ENCODE measurements at places on chromosomes 5 and 9.

- no peak for DNase-seq
Measured at GRCh38 chr9:123753016-123753415, 176.9 kb downstream of the DENND1A start.

- DNase-seq: no peak
Measured at GRCh38 chr9:7286101-7286500, 513.5 kb downstream of the DMAC1 start.

GRCh38 chr5:124398460-124398859, 348.0 kb downstream of the ZNF608 start:
- no peak for DNase-seq

DNA sequence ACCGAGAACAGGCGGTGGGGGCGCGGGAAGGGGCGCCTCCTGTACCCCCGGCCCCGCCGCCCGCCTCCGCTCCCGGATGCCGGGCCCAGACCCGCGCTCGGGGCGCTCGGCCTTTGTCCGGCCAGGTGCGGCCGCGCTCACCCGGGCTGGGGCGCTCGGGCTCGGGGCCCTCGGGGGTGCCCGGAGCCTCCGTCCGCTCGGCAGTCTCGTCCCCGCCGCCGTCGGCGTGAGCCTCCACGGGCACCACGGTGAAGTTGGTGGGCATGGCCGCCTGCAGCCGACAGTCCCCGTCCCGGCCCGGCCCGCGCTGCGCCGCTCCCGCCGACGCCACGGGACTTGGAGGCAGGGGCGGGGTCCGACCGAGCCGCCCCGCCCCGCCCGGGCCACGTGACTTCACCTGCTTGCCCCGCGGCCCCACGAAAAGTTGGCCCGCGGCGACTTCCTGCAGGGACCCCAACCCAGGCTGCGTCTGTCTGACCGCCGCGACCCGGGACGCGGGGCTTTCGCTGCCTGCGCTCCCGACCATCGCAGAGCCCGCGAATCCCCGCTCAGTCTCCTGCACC, at the start of gene SLC12A7:
SLC12A7 (minus strand) TSS at position 337 of the 563 bp plus-strand sequence; CDS start at position 265, 72 bp downstream.
- DNase-seq: peak; percentile 77

DNA sequence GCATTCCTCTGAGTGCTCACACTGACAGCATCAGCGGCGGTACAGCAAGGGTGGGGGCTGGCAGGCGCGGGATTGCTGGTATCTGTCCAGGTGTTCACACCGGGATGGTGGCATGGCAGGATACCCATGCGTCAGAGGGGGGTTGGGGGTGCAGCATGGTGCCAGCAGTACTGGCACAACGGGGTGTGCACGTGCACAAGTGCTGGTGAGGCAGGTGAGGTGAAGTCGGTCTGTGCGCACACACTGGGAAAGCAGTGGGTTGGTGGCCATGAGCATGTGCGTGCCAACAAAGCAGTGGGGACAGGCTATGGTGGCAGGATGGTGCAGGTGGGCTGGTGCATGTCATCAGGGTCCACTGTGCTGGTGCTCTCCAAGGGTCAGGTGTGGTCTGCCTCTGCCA, 819.6 kb upstream of the EDIL3 start:
- no peak for DNase-seq

DNA sequence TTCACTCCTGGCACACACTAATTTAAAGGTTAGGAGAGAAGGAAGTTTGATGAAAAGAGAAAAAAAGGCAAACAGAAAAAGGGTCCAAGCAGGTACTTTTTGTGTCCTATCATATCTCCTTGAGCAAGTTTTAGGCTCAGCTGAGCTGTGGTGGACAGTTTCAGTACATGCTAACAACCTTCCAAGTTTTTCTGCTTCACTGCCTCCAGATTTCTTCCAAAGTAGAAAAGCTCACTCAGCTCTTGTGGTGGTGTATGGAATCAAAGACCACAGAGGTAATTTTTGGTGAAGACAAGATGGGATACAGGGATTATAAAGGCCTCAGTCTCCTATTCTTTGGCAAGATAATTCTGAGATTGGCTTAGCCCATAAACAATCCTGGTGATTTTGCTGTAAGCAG, 921.8 kb downstream of the NR2F1-AS1 start:
- no peak for DNase-seq

DNA sequence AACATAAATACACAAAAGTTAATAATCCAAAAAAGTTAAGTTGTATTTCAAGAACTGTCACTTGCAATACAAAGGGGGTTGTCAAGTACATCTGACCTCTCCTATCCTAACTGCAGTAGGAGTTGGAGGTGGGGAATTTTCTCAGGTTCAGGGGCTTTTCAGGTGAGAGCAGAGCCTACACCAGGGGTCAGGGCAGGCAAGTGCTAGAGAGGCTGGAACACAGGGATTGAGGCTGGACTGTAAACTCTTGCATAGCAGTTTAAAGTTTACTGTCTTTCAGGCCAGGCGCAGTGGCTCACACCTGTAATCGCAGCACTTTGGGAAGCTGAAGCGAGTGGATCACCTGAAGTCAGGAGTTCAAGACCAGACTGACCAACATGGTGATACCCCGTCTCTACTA, 25.4 kb upstream of the RASGRF2 start:
- DNase-seq: no peak

GRCh38 chr5:5826911-5827310, 404.4 kb downstream of the ICE1 start:
- DNase-seq: no peak

DNA sequence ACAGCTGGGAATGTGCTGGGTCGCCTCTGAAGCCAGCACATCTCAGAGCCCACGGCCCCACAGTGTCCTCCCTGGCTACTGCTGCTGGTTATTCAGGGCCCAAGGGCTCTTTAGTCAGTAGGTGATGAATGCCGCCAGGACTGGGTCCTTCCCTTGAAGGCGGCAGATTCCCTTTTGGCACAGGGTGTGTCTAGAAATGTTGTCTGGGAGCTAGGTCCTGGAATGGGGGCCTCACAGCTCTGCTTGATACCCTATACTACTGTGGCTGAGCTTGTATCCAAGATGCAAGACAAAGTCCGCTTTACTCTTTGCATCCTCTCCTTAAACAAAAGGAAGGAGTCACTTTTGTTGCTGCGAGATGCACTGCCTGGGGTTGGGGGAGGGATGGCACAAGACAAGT, 33.1 kb downstream of the MEGF9 start:
- DNase-seq: no peak

GRCh38 chr5:176447591-176447977, 601 bp upstream of the FAF2 start:
- no peak for DNase-seq

DNA sequence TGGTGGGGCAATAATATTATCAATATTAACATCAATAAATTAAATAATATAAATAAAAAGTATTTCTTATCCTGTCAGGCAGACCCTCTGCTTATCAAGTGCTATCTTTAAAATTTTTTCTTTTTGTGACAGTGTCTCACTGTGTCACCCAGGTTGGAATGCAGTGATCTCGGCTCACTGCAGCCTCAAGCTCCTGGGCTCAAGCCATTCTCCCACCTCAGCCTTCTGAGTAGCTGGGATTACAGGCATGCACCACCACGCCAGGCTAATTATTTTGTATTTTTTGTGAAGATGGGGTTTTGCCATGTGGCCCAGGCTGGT, 53.2 kb downstream of the NDST1 start:
- DNase-seq: no peak

DNA sequence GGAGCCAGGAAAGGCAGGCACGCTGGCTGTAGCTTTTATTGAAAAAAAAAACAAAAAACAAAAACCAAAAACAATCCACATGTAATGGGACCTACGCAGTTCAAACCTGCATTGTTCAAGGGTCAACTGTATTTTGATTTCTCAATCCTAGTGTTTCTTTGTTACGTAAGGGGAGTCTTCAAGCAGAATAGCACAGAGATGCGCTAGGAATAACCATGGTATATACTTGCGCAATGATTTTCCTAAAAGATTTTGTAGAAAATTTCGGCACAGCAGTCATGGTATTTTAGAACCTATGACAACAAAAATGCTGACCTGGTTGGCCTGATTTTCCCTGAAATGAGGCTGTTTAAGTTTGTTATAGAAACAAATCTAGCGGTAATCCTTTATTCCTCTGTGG, 1110.5 kb upstream of the WWC1 start:
- DNase-seq: no peak

DNA sequence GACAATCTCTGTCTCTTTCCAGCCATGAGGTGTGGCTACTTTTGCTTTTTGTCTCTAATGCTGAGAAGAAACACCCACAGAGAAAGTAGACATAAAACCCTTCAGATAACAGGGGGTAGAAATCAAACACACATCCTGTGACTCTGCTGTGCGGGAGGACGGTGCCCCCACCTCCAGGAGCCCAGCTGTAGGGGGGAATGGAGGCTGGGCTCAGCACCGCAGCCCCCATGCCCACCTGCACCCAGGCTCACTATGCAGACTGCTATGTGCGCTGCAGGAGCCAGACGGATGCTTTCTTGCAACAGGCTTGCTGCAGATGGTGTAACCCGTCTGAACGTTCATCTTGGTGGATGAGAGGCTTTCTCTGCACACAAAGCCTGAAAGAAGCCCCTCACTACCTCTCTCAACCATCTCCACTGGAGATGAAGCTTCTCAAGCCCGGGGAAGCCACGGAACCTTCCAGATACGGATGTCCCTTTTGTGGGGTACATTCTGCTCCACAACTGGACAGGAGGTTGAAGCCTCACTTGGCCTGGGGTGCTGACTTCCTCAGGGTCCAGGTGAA, 207.2 kb downstream of the GADD45G start:
- no peak for DNase-seq

- DNase-seq: no peak
Measured at GRCh38 chr9:107862881-107863280, 373.3 kb upstream of the KLF4 start.

DNA sequence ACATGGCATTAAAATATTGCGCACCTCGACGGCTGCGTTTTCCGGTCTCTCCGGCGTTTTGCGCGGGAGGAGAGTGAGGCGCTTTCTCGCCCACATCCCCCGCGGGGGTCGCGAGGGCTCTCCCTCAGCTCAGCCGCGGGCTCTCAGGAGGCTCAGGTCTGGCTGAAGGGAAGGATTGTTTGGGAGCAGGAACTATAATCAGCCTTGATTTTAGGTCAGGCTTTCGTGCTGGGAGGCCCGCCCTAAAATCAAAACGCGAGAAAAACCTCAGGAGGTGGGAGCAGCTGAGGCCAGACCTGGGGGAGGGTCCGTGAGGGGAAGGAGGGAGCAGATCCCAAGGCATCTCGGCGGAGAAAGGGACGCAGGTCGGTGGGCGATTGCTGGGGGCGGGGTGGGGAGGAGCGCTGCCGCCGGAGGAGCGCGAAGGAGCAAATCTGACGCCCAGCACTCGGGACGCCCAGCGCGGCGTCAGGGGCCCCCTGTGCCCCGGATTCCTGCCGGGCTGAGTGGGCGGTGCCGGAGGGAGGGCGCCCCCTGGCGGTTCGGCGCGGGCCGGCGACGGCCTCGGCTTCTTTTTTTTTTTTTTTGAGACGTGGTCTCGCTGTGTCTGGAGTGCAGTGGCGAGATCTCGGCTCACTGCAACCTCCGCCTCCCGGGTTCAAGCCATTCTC, 18.7 kb upstream of the RNF130 start:
- peak; percentile 88 for DNase-seq

- peak; percentile 63 for DNase-seq
Measured at GRCh38 chr5:139808481-139809330, 13.1 kb downstream of the PSD2 start.

GRCh38 chr9:119526698-119527097, 157.5 kb upstream of the BRINP1 start:
- DNase-seq: no peak

DNA sequence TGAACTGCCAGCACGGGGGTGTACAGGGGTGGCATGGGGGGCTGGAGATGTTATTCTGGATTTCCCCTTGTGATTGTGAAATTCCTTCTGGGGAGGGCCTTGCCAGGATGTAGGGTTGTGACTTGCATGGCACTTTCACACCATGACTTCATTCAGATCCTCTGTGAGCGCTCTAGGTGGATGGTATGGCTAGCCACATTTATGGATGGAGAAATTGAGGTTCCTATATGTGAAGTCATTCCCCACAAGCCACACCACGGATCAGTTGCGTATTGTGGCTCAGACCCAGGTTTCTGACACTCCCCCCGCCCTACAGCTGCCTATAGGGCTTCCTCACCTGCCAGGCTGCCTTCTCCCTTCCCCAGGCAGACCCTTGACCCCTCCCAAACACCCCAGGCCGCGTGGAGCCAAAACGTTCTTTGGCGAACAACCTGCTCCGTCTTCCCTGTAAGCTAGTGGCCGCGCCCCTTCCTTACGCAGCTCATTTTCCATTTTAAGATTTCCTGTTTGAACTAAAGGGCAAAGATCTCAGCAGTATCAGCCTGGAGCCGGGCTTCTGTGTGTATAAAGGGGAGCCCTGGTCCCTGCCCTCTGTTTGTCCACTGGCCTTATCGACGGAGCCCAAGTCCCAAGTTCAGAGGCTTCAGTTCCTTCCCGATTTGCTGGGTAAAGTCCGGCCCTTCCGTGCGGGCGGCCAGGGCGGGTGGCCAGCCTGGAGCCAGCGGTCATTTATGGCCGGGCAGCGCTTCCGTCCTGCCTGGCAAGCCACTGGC, 97.8 kb upstream of the KLF4 start:
- no peak for DNase-seq

DNA sequence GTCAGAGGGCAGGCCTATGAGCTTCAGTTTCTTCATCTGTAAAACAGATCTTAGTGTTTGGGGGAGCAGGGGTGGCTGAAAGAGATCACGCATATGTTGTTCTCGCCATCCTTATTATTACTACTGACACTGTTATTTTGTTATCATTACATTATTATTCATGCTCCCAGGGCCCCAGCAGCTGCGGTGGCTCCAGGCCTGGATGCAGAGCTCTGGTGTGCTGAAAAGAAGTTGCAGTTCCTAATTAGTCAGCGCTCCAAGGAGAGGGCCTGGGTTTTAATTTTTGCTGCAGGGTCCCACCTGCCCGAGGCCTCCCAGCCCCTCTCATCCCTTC, 19.5 kb downstream of the CXXC5 start:
- no peak for DNase-seq

Data from stimulated activated naive CD8-positive, alpha-beta T cell treated with anti-CD3 and anti-CD28 coated beads, Interleukin-15, Interleukin-2, amounts not matched to agents 100 U/mL and 50 U/mL, for 24 hours (primary cell).